Sigmoid colon (tissue), 7 donors: ENCODE measurements at places on chromosomes 3 and 15. TPM values are rescaled to one million over a fixed set of nuclear protein-coding genes. Genes with fewer than 3 reads are reported as not detected.
A peak's percentile ranks its signal among the peaks of the same experiment; 100 is the strongest.

Gene GLDN
- 5.5 TPM for total RNA-seq

Gene CHST2
- total RNA-seq = 4.4 TPM

GRCh38 chr3:5458526-5458925, 271.0 kb downstream of the EDEM1 start:
- no peaks in the 10 kb centered on the region for H3K27me3 ChIP-seq
- DNase-seq = no peak
- no peaks in the 10 kb centered on the region for H3K36me3 ChIP-seq
- H3K4me1 ChIP-seq = no peaks in the 10 kb centered on the region
- H3K4me3 ChIP-seq = no peak overlapping the region

GRCh38 chr15:60520825-60521368, 42.0 kb upstream of the ICE2 start:
- H3K4me1 ChIP-seq = no peaks in the 10 kb centered on the region
- no peak overlapping the region for H3K4me3 ChIP-seq
- no peaks in the 10 kb centered on the region for H3K36me3 ChIP-seq
- no peak for DNase-seq
- H3K27ac ChIP-seq = no peak overlapping the region

DNA sequence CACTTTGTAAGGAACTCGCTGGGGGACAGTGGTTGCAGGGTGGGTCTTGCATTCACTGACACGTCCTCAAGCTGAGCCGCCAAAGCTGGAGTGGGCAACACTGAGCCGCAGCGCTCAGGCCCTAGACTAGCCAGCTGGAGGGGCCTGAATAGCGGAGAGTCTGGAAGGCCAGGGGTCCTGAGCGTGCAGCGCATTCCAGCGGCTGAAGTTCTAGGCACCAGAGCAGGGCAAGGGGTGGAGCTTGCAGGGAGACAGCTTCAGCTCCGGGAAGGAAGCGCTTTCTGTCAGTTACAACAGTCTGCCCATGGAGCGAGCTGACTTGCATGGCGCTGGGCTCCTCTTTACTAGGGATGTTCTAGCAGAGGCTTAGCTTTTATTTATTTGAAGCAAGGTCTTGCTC, 2.7 kb downstream of the MAP6D1 start:
- H3K27me3 ChIP-seq = no peaks in the 10 kb centered on the region
- H3K4me3 ChIP-seq = no peak overlapping the region
- no peak for DNase-seq
- H3K27ac ChIP-seq = no peak overlapping the region
- no peaks in the 10 kb centered on the region for H3K4me1 ChIP-seq

- H3K36me3 ChIP-seq = no peaks in the 10 kb centered on the region
- no peaks in the 10 kb centered on the region for H3K4me1 ChIP-seq
- no peak for DNase-seq
- no peaks in the 10 kb centered on the region for H3K27me3 ChIP-seq
- no peak overlapping the region for H3K27ac ChIP-seq
Observed at GRCh38 chr3:156750874-156751245, 75.3 kb upstream of the LEKR1 start.

DNA sequence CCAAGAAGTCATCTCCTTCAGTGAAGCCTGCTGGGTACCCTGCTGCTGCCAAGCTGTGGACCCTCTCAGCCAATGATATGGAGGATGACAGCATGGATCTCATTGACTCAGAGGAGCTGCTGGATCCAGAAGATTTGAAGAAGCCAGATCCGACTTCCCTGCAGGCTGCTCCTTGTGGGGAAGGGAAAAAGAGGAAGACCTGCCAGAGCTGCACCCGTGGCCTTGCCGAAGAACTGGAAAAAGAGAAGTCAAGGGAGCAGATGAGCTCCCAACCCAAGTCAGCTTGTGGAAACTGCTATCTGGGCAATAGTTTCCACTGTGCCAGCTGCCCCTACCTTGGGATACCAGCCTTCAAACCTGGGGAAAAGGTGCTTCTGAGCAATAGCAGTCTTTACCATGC, 13.7 kb upstream of the ANP32A start:
- H3K36me3 ChIP-seq = no peaks in the 10 kb centered on the region
- H3K27me3 ChIP-seq = no peaks in the 10 kb centered on the region
- H3K4me3 ChIP-seq = no peak overlapping the region
- no peak overlapping the region for H3K27ac ChIP-seq
- H3K4me1 ChIP-seq = no peaks in the 10 kb centered on the region

GRCh38 chr3:151278230-151278629, at the start of gene P2RY14:
TSS of gene P2RY14 (minus strand) at chr3:151278542. CDS start at chr3:151214316, 64,226 bp downstream.
- H3K27ac ChIP-seq = peak within 1 kb of the TSS; percentile 65
- H3K36me3 ChIP-seq = no peaks in the 10 kb centered on the region
- no peaks in the 10 kb centered on the region for H3K4me1 ChIP-seq
- H3K27me3 ChIP-seq = no peaks in the 10 kb centered on the region
- peak within 1 kb of the TSS; percentile 23 for H3K4me3 ChIP-seq
- DNase-seq = no peak

DNA sequence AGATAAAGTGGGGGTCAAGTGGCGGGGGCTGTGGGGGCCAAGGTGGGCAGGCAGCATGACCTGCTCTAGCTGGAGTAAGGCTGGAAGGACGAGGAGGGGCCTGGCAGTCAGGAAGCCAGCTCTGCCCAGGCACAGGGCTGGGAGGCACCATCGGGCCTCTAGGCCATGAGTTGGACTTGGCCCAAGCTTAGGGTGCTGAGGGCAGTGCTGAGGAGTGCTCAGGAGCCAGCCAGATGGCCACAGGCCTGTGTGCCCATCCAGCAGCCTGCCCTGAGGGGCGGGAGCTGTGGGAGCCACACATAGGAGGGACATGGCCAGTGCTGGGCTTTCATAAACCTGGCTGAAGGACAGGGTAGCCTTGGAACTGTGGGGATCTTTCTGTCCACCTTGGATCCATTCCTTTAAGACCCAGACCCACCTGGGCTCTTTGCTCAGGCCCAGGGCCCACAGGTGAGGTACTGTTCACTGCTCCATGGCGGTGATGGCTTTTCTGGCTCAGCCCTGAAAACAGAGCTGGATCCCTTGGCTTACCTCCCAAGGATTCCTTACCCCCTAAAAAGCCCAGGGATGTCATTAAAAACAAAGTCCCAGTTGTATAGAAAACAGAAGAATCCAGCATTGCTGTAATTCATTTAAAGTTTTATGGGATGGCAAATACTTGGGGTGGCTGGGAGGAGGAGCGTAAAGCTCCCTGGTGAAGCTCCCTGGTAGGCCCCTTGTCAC, 137.0 kb downstream of the DNAJB8 start:
- no peak overlapping the region for H3K4me3 ChIP-seq
- no peaks in the 10 kb centered on the region for H3K36me3 ChIP-seq
- H3K4me1 ChIP-seq = no peaks in the 10 kb centered on the region
- H3K27me3 ChIP-seq = no peaks in the 10 kb centered on the region

- no peaks in the 10 kb centered on the region for H3K4me1 ChIP-seq
- H3K27me3 ChIP-seq = no peaks in the 10 kb centered on the region
- no peak for DNase-seq
- peaks cover 84% of the 10 kb centered on the region for H3K36me3 ChIP-seq
- H3K27ac ChIP-seq = no peak overlapping the region
Observed at GRCh38 chr3:11362600-11362999, 90.4 kb downstream of the ATG7 start.

DNA sequence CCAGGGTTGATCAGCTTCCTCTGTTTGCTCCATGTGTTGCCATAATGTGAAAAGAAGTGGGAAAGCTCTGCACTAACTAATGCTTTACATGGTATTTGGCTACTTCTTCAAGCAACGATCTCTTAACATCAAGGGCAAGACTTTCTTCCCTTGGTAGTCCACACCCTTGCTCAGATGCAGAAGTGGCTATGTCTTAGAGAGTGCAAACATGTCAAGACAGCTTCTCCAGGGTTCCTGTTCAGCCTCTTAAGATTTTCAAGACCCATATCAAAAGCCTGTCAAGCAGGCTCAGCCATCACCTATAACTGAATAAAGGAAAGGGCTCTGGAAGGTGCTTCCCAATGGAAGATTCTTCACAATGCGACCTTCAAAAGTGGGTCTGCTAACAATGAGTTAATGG, 64.8 kb upstream of the CSTA start:
- H3K4me1 ChIP-seq = no peaks in the 10 kb centered on the region
- no peak overlapping the region for H3K4me3 ChIP-seq
- H3K36me3 ChIP-seq = no peaks in the 10 kb centered on the region
- no peak for DNase-seq

DNA sequence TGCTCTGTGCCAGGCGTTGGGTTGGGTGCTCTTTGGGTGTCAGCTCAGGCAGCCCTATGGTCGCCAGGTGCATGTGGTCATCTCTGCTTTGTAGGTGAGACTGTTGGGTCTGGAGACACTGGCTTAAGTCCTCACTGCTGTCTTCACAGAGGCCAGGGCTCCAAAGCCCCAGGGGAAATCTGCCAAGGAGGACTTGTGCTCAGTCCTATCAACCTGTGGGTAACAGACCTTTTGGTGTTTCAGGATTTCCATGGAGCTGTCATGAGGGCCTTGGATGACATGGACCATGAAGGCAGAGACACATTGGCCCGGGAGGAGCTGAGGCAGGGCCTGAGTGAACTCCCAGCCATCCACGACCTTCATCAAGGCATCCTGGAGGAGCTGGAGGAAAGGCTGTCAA, 50.1 kb upstream of the NR2C2 start:
- H3K36me3 ChIP-seq = no peaks in the 10 kb centered on the region
- no peaks in the 10 kb centered on the region for H3K4me1 ChIP-seq
- peak; percentile 14 for DNase-seq
- H3K27ac ChIP-seq = no peak overlapping the region
- no peak overlapping the region for H3K4me3 ChIP-seq

DNA sequence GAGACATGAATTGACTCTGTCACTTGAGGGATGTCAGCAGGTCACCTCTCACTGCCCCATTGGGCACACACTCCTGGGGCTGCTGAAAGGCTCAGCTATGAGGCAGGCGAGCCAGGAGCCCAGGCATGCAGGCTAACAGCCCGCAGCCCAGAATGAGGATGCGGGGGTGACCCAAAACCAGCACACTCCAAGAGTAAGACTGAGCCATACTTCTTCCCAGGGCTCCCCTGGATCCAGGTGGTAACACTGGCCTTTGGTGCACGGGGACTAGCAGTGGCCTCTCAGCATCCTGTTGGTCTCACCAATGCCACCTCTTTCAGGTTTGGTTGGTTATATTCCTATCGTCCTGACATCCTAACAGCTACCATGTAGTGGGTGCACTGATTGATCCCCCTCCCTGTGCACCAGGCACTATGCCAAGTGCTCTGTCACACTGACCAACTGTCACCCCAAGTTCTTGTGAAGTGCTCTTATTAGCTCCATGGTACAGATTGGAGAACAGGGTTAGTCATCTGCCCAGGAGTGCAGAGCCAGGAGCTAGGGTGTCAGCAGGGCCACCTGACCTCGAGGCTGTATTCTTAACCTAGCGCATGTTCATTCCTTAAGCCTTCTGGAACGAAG, 24.8 kb upstream of the SPTBN5 start:
- peaks cover 43% of the 10 kb centered on the region for H3K4me1 ChIP-seq
- H3K27me3 ChIP-seq = no peaks in the 10 kb centered on the region
- H3K27ac ChIP-seq = no peak overlapping the region
- no peak overlapping the region for H3K4me3 ChIP-seq
- no peak for DNase-seq
